ENCODE measurements at places on chromosomes 13 and 19.

GRCh38 chr19:13172346-13173138 is 22.3 kb downstream of the IER2 start:
- DNase-seq: no peak

GRCh38 chr13:104773775-104774174 is 1707.6 kb upstream of the SLC10A2 start:
- DNase-seq: peak; percentile 5

DNA sequence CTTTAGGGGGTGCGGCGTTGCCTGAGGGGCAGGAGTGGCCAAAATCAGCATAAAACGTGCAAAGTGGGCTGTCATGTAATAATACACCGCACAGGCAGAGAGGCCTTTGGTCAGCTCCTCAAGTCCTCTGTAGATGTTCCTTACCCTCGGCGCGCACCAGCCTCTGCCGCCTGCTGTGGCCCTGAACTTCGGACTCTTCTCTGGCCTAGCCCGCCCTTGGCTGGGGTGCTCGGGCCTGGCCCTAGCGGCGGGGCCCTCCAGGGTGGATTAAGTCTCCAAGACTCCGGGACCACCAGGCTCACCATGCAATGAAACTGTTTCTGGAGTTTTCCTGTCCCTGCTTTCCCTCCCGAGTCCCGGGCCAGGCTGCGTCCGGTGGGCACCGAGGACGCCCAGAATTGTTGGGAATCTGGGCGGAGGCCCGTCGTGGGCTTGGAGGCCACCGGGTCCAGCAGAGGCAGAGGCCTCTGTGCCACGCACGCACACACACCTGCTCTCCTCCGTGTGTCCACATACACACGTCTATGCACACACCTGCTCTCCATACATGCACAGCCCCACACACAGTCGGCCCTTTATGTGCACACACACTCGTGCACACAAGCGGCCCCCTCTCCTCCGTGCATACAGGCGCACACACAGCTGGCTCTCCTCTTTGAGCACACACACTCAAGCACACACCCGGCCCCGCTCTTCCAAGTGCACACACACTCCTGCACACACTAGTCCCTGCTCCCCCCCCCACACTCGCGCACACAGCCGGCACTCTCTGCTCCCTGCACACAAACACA is 1.5 kb upstream of the TFDP1 start:
- DNase-seq: no peak

DNA sequence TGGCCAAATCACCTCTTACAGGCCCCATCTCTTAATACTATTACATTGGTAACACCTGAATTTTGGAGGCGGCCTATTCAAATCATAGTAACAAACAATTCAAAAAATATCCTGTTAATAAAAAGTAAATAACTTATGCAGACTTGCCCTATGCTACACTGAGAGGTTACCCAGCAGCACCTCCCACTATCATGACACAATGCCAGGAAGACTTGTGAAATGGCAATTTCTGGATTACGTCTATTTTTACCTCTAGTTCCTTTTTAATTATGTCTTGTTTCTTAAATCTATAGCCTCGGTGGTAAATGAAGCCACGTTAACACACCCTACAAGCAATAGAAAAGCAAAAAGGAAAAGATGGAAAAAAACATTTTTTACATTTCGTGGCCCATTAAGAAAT is 6.2 kb upstream of the DZIP1 start:
- DNase-seq: no peak

DNA sequence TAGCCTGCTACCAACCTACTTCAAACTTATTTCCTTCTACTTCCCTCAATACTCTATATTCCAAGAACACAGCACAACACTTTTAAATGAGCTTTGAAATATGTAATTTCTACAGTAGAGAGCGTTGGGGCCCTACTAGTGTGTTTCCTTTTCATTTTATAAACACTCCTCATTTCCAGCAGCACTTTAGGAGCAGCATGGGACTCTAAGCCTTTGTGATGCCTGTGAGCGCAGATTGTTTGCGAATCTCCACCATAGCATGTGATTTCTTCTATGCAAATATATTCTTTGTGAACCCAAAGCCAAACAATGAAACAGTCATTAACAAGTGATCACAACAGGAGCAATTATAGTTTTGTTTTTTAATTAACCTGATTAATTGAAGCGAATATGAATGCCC is 3.6 kb downstream of the SOHLH2 start:
- DNase-seq: no peak

DNA sequence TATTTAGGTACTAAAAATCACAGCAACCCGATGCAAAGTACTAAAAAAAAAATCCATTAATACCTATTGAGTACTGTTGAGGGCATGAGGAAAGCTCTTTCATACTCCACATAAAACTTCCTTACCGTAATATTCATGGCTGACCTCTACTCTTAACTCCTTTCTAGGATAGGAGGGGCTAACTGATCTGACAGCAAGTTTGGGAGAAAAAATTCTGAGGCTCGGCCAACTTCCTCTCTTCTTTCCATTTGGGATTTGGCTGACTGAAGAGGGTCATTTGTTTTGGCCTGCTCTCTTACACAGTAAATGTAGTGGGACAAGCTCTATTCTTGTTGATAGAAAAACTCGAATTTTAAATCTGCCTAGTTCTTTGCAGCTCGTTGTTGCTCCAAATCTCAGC is 9.4 kb upstream of the USPL1 start:
- no peak for DNase-seq

- DNase-seq: no peak
Measured at GRCh38 chr19:2027361-2027760, 11.8 kb upstream of the BTBD2 start.

- no peak for DNase-seq
Measured at GRCh38 chr13:46556418-46556779, 3.4 kb downstream of the LRCH1 start.

DNA sequence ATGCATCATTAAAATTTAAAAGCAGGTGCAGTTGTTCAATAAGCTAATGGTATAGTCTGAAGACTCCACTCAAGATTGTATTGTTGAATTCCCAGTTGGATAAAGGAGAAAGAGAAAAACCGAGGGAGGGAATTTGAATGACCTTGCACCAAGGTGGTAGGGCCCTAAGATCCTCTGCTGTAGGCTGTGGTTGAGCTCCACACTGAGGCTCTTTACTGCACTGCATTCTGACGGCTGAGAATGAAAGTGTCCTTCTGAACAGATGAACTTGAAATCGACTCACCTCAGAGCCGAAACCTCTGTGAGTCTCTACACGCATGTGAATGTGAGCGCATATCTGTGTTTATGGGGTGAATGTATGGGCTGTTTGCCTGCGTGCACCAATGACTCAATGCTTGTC is 388.9 kb upstream of the DACH1 start:
- peak; percentile 16 for DNase-seq

Measured in HuH-7 (cell line).